AG04449 (cell line): ENCODE measurements at places on chromosomes 5 and 9.

- DNase-seq = peak; percentile 14
These were observed 227.1 kb downstream of the ARHGEF28 start for GRCh38 chr5:73853091-73853490.

GRCh38 chr5:32651638-32652037 lies 59.5 kb upstream of the NPR3 start:
- DNase-seq = no peak

DNA sequence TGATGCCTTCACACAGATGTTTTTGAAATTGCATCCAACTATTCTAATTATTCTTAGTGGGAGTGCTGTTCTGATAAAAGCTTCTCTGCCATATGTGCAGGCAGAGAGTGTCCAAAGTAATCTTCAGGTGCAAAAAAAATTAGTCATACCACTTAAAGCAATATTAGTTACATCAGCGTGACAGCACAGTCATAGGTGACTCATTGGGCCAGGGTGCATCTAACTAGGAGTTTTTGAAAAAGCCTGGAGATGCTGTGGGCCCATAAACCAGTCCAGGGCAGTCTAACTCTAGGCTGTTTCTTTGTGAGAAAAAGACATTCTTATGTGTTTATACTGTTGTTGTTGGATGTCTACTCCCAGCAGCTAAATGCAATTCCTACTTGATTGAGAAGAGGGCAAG lies 33.0 kb upstream of the C6 start:
- DNase-seq = peak; percentile 26

- no peak for DNase-seq
These were observed 175.7 kb downstream of the FRMD3 start for GRCh38 chr9:83362341-83362995.

DNA sequence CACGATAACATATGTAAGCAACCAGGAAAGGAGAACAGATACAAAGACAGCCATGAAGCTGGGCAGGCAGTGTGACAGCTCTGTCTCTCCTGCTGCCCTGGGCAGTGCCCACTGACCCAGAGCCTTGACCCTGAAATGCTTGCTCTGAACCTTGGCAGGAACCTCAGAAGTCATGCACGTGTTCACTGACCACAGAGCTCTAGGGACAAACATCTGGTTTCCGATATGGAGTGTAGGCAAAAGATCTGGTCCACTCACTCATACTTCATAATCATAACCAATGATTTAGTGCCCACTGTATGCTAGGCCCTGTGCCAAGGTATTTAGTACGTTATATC lies 102.6 kb downstream of the FSTL4 start:
- no peak for DNase-seq

- DNase-seq = no peak
These were observed 46.7 kb downstream of the ROR2 start for GRCh38 chr9:91903126-91903911.

DNA sequence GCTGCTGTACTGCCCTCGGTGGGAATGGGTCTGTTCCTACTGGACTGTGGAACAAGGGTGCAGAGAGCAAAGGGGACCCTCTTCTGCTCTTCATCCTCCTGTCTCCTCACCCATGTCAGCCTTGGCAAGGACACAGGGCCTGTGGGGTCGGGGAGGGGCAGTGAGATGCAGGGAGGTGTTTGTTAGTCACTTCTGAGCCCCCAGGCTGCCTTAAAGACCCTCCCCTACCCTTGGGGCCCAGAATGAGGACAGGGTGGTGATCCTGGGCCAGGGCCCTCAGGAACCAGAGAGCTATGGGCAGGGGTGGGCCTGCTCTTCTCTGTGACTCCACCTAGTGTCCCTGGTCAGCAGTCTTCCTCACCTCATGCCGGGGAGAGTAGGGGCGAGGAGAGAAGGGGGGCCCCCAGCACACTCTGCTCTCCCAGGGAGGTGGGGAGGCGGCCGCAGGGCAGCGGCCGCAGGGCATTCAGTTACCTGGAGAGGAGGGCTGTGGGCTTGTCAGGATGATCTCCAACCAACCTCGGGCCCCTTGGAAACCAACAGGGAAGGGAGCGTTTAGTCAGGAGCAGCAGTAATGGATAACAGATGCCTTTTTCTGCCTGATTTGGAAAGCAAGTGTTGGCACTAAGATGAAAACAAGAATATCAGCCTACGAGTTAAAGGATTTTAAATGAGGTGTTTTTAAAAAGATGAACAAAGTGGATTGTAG lies 62.0 kb upstream of the GARNL3 start:
- DNase-seq = no peak

DNA sequence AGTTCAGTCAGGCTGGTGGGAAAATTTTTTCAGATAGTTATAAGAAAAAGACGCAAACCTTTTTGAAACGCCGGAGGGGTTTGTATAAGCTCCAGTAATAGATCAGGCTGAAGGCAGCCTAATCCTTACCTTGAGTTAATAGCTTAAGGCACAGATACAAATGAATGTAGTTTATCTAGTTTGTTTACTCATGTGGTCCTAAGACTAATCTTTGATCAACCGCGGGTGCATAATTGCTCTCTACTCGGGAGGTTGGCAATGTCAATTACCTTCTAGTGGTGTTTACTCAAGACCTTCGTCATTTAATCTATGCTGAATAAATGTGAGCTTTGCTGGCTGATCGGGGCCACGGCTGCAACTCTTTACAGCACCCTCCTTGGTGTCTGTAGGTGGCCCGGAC lies 665 bp upstream of the INSL4 start:
- DNase-seq = no peak

- no peak for DNase-seq
These were observed 109.9 kb upstream of the CDKN2B start for GRCh38 chr9:22118810-22119521.

- no peak for DNase-seq
These were observed 11.5 kb upstream of the FBXO38 start for GRCh38 chr5:148372166-148372725.

DNA sequence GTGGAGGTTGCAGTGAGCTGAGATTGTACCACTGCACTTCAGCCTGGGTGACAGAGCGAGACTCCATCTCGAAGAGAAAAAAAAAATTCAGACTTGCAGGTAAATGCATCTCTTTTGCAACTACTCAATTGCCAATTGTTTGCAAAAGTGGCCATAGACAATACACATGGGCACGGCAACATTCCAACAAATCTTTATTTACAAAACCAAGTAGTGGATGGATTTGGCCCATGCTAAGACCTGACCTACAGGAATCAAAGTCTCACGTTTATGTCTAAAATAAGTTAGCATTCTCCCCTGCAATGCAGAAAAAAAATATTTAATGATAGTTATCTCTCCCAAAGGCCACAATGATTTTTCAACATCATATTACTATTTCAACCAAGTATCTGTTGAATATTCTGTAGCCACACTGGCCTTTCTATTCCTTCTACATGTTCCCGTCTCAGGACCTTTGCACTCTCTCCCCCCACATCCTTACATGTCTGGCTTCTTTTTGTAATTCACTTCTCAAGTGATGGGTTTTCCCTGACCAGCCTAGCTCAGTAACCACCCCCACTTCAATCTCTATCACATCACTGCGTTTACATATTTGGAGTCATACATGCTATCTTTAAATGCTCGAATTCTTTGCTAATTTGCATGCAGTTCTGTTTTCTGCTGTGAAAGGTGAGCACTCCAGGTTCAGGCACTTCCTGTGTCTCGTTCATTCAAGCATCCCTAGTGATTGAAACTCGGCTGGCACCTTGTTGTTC lies 54.2 kb downstream of the FNBP1 start:
- DNase-seq = no peak

GRCh38 chr5:26388976-26389375 lies 649.4 kb downstream of the CDH9 start:
- no peak for DNase-seq

GRCh38 chr5:114319821-114320220 lies 42.0 kb upstream of the KCNN2 start:
- DNase-seq = peak; percentile 26

GRCh38 chr9:16640649-16641048 lies 229.8 kb downstream of the BNC2 start:
- no peak for DNase-seq

GRCh38 chr5:78540335-78541085 lies 108.1 kb downstream of the LHFPL2 start:
- no peak for DNase-seq

DNA sequence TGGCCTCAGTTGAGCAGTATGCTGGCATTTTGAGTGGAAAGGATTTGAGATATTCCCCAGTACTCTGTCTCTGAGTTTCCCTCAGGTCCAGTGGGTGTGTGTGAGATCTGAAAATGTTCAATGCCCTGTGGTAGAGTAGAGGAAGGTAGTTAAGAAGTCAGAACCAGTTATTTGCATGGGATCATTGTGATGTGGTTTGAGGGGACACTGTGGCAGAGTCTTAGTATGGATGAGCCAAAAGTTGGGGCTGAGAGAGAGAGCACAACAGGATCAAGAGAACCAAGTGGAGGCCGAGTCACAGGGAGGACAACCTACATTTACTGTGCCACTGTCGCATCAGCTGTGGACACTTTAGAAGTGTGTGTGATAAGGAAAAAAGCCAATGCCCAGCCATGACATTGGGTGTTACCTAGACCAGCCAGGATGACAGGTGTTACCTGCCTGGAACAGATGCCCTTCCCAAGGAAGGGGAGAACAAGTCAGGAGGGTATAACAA lies 128.9 kb upstream of the IL12B start:
- no peak for DNase-seq

DNA sequence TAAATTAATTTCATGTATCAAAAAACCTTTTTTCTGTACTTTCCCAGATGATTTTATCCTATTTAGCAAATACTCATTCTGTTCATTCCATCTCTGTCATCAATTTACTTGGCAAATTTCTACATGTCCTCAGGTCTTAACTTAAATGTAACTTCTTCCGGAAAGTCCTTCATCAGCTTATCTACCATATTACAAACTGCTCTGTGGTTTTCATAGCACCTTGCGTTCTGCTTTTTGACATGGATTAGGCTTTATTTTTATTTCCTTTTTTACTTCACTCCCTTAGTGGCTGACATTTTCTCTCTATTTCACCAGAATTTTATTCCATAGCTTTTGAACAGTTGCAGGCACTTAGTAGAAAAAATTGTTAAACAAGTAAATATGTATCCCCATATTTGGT lies 1040.8 kb downstream of the TAF11L14 start:
- no peak for DNase-seq

GRCh38 chr5:13478831-13479465 lies 465.5 kb downstream of the DNAH5 start:
- DNase-seq = no peak

GRCh38 chr5:139783436-139783965 lies 12.1 kb upstream of the PSD2 start:
- DNase-seq = no peak

- no peak for DNase-seq
These were observed 213.0 kb upstream of the TARS1 start for GRCh38 chr5:33227746-33228145.

GRCh38 chr9:76687861-76688391 lies 76.3 kb upstream of the PCA3 start:
- DNase-seq = no peak

- DNase-seq = no peak
These were observed 28.0 kb downstream of the OSTF1 start for GRCh38 chr9:75116306-75116705.

GRCh38 chr9:92341578-92341977 lies 15.8 kb downstream of the CENPP start:
- no peak for DNase-seq

- no peak for DNase-seq
These were observed 14.2 kb upstream of the PTPN3 start for GRCh38 chr9:109512170-109512756.

DNA sequence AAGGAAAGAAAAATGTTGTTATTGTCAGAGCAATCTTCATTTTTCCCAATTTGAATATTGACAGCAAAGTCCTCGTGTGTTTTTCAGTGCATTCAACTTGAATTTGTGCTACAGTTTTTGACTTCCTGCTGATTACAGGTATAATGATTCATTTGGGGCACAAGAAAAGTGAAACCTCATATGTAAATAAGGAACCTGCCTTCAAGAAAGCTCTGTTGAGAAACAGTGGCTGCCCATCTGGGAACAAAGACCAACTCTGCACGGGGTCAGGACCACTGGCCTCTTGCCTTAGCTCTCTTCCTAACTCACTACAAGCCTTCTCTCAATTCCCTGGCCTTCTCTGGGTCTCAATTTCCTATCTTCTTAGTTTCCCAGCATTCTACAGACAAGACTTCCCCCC lies 21.0 kb downstream of the TIMD4 start:
- no peak for DNase-seq

DNA sequence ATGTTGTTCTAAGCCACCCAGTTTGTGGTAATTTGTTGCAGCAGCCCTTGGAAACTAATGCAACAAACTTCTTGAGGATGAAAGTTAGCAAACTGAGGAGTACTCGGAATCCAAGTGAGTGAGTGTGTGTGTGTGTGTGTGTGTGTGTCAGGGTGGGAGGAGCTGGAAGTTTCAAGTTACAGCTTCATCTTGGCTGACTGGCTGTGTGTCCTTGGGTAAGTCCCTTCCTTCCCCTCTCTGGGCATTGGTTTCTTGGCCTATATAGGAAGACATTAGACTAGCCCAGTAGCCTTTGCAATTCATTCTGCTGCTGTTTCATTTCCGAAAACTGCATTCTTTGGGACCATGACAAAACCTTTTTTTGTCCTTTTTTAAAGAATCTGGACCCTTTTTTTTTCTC lies 157.2 kb downstream of the MELK start:
- DNase-seq = no peak

GRCh38 chr5:157541447-157542118 lies 34.0 kb downstream of the ADAM19 start:
- no peak for DNase-seq

DNA sequence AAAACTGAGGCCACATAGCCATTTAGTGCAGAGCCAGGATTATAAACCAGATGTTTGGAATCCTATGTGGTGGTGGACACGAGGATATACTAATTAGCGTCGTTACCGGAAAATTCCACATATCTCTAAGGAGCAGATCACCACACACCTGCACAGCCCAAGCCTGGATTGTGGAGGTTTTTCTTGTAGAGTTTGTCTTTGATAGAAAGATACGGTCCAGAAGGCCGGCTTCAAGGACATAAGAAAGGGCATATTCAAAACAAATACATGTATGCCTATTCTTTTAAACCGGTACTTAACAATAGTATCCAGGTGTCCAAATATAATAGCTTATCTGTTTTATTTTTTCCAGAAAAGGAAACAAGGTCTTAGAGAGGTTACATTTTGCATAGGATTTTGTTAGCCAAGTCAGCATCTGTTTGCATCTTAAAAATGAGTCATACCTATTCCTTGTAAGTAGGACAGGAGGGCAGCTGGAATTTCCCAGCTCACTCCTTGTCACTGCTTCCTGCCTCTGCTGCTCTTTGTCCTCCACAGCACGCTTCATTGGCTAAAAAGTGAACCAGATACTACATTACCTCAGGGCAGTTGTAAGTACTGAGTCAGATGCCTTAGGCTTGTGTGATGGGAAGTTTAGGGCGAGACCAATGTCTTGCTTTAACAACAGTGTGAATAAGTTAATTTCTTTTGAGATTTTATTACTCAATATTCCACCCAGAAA lies 3.6 kb downstream of the TMC1 start:
- DNase-seq = peak; percentile 92

GRCh38 chr9:3794635-3795034 lies 268.8 kb upstream of the RFX3 start:
- no peak for DNase-seq
